ENCODE measurements at places on chromosomes 2 and 18. TPM values are rescaled to one million over a fixed set of nuclear protein-coding genes. Genes with fewer than 3 reads are reported as not detected.

CD302 gene
- 51.8 TPM for total RNA-seq

TNFRSF11A gene
- 11.1 TPM for total RNA-seq

BUB1 gene
- 32.4 TPM for total RNA-seq

SERPINB5 gene
- 27.1 TPM for total RNA-seq

UGT1A5 gene
- total RNA-seq: 0.79 TPM

ANKRD30B gene
- total RNA-seq: not detected

DES gene
- total RNA-seq: 1,909 TPM

CYBRD1 gene
- 223 TPM for total RNA-seq

CFC1B gene
- not detected for total RNA-seq

OSR1 gene
- 93.7 TPM for total RNA-seq

ABCG8 gene
- total RNA-seq: not detected

EGR4 gene
- not detected for total RNA-seq

SP140 gene
- total RNA-seq: 1.8 TPM

COL4A3 gene
- 0.74 TPM for total RNA-seq

TMEM198 gene
- 2.0 TPM for total RNA-seq

SERPINB3 gene
- 0.16 TPM for total RNA-seq

NEU2 gene
- not detected for total RNA-seq

UGT1A7 gene
- total RNA-seq: 2.5 TPM

RNF149 gene
- 113 TPM for total RNA-seq

CHST9 gene
- total RNA-seq: 7.0 TPM

DDX18 gene
- total RNA-seq: 56.7 TPM

PSMA8 gene
- total RNA-seq: not detected

HEATR5B gene
- 57.7 TPM for total RNA-seq
